CMK (cell line): ENCODE measurements at places on chromosomes 5 and 9.

DNA sequence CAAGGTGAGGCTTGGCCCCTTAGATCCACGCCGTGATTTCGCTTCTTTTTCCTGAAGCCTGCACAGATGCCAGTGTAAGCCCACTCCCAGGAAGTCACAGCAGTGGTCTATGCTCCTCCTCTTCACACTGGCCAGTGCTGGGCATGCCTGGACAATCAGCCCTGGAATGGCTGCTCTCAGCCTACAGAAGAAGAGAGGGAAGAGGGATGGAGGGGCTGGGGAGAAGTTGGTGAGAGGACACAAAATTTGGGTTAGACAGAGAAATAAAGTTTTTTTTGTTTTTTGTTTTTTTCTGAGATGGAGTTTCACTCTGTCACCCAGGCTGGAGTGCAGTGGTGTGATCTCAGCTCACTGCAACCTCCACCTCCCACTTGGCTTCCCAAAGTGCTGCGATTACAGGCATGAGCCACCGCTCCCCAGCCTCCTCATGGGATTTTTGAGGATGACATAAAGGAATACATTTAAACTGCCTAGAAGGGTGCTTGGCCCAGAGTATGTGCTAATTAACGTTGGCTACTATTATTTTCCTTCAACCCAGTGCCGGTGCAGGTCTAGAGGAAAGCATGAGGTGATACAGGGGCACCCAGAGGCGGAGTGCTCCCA is 830 bp downstream of the S100Z start:
- no peak for DNase-seq

DNA sequence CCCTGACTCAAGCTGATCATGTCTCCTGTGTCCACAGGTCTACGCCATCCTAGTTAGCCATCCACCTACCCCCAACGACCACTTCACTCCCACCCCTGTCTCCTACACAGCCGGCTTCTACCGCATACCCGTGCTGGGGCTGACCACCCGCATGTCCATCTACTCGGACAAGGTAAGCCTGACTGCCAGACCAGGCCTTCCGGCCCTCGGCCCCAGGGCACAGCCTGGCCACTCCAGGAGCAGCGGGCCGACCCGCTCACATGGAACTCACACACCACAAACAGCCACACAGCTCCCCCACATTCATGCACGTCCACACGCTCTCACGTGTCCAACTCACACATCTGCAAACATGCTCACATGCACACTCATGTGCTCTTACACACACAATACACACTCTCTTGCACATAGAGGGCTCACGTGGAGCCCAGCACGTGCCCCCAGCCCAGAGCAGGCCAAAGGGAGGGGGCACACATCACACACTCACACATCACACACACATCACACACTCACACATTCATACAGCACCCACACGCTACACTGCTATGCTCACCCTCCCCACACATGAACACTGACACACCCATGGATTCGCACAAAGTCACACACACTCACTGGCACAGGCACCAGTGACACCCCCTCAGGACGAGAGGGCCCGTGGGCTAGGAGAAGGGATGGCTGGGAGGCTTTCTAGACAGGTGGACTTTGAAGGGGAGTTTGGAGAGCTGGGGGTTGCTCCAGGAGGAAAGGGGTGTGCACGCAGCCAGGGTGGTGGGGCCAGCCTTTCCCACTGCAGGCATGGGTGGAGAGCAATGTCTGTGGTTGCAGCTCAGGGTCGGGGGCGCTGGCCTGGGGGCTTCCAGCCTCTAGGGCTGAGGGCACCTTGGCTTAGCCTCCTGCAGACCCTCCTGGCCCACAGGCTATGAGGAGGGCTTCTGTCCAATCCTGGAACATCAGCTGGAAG is 3.3 kb downstream of the GRIN1 start:
- no peak for DNase-seq

- no peak for DNase-seq
Measured at GRCh38 chr5:151264113-151264512, 11.1 kb downstream of the GM2A start.

- DNase-seq, result no peak
Measured at GRCh38 chr9:126475933-126476555, 137.7 kb upstream of the LMX1B start.

DNA sequence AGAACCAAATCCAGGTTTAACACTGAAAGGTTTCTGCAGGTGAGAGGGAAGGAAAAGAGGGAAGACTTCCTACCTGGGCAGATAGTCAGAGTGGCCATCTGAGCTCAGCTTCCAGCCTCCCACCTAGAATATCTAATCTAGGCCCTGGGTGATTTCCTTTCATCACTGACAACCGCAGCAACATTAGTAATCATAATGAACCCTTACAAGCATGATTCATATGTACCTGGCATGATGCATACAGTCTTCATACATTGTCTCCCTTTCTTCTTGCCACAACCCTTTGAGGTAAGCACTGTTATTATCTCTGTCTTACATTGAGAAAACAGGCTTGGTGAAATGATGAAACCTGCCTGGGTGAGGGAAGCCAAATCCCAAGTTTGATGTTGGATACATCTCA is 13.5 kb downstream of the AFAP1L1 start:
- DNase-seq, result no peak

- no peak for DNase-seq
Measured at GRCh38 chr9:17387565-17387964, 191.3 kb upstream of the SH3GL2 start.

DNA sequence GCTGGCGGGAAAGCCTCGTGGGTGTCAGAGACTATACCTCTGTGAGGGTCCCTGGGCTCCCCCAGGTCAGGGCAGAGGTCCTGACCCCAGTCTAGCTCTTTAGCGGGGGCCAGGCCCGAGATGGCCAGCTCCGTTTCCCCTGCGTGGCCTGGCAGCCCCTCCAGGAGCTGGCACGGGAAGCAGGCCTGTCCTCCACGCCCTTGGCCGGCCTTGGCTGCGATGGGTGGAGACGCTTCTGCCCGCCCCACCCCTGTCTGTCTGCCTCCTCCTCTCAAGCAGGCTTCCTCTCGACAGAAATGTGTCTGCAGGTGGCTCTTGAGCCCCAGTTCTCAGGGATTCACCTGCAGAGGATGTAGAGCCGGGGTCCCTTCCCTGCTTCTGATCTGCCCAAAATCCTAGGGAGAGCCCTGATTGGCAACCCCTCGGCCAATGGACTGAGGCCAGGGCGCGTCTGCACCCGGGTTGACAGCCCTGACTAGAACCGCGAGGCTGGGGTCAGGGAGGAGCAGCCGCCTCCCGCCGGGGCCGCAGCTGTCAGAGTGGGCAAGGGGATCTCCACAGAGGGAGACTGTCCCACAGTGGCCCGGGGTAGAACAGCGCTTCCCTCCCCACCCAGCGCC is 2.6 kb upstream of the GRIN1 start:
- DNase-seq, result no peak

GRCh38 chr9:133171161-133171961 is 7.6 kb upstream of the GBGT1 start:
- DNase-seq, result no peak
